ENCODE measurements at places on chromosomes 7 and 10.

- DNase-seq, result no peak
Measured at GRCh38 chr10:49595003-49595712, 15.0 kb upstream of the SLC18A3 start.

- no peak for DNase-seq
Measured at GRCh38 chr7:101156866-101157589, 2.8 kb downstream of the AP1S1 start.

DNA sequence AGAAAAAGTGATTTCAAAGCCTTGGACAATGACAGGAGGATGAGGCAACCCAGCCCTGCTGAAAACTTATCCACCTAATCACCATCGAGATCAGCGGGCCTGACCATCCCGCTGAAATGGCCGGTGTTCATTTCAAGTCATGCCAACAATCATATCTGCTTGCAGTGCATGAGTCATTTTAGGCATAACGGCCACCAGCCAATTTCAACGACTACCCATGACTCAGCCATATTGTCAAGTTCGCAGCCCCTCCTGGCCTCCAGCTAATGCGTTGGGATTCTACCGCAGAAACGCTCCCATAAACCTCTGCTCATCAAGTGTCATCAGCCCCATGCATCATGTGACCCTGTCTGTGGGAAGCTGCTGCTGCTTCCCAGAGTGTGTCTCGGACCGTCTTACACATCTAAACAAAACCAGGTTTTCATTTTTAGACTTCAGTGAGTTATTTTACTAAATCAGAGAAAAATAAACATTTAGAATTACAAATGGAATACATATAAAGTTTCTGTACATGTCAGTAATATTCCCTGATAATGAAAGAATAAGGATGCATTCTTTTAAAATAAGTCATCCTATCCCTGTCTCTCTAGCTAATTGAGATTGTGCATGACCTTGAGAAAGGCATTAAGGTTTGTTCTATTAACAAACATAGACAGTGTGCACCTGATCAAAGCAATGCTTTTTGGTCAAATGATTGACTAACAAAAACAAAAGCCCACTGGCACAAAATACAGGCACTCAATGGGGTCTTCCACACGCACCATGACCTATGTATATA, 188.9 kb downstream of the ADAM12 start:
- no peak for DNase-seq

GRCh38 chr10:12208460-12208859, 12.5 kb downstream of the CDC123 start:
- no peak for DNase-seq

DNA sequence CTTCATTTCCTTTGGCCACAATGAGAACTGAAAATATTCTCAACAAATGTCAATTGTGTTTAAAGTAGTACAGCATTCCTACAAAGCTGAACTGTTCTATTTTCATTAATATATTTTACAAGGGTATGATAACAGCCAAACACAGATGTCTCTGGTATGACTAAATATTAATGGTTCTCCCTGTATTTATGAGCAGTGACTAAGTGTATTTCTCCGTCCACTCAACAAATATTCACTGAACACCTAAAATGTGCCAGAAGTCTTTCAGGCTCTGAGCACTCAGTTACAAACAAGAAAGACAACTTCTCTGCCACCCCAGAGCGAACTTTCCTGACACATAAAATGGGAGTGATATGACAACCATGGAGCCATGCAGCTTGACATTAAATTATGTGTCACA, 135.6 kb downstream of the VPS41 start:
- DNase-seq, result no peak

- DNase-seq, result no peak
Measured at GRCh38 chr7:27606270-27607209, 56.1 kb downstream of the HIBADH start.

DNA sequence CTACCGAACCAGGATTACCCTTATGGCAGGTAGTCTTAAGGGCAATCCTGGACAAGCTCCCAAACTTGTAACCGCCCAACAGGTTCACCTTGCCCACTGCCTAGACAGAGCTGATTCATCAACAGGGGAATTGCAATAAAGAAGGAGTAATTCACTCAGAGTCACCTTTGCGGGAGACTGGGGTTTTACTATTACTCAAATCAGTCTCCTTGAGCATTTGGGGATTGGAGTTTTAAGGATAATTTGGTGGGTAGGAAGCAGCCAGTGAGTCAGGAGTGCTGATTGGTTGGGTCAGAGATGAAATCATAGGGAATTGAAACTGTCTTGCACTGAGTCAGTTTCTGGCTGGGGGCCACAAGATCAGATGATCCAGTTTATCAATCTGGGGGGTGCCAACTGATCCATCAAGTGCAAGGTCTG, 25.3 kb downstream of the HK1 start:
- no peak for DNase-seq

DNA sequence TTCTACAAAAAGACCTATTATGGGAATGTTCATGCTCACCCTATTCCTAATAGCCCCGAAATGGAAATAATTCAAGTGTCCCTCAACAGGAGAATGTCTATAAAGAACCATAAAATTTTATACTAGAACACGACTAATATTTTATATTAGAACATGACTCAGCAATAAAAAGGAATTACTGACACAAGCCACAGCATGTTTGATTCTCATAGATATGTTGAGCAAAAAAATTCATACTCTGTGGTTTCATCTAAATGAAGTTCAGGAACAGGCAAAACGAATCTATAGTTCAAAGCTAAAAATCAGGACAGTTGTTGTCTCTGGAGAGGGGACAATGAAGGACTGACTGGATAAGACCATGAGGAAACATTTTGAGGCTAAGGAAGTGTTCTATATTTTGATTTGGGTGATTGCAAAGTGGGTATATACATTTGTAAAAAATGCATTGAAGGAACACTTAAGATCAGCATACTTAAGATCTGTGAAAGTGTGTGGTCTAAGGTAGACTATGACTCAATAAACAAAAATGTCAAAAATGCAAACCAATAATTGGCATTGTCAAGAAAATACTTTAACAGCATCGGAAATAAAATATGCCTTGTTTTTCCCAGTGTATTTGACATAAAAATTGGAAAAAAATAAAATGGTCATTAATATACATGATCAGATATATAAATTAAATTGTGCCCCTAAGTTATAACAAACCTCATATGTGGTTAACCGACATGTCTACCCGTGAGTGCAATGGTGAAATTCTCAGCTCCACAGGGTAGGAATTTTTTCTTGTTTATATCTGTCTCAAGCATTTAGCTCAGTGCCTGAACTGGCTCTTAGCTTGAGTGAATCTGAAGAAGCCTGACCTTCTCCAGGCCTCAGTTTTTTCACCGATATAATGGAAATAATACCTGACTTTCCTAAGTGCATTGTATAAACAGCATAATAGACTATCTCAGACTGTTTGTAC, 124.9 kb upstream of the CTTNBP2 start:
- no peak for DNase-seq

DNA sequence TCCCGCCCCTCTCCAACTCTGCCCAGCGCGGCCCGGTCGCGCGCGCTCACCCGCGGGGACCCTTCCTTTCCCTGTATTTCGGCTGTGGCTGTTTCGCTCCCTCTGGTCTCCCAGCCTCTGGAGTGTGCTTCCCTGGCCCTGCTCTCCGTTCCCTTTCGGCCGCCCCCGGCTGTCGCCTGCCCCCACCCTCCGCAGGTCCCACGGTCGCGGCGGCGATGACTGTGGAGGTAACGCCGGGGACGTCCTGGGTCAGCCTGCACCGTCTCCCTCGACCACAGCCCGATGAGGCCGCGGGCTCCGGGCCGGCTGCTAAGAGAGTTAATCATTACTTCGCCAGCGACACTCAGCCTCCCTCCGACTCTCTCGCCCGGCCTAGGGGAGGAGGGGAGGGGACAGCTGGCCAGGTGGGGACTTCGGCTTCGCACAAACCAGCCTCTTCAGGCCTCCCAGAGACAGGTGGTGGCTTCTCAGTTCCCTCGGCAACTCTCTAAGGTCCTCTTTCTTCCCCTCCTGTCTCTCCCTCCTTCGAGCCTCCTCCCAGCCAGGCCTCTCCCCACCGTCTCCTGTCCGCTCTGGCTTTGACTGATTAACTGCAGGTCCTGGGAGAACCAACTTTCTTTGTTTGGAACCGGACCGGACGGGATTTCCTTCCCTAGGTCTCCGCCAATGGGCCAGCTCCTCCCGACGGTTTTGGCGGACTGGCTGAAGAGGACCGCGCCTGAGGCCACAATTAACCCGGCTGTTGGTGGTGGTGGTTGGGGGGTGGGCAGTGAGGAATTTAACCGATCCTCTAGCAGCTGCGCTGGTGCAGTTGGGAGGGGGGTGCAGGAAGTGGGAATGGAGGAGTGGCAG, 5.6 kb upstream of the PAX2 start:
- DNase-seq, result no peak

DNA sequence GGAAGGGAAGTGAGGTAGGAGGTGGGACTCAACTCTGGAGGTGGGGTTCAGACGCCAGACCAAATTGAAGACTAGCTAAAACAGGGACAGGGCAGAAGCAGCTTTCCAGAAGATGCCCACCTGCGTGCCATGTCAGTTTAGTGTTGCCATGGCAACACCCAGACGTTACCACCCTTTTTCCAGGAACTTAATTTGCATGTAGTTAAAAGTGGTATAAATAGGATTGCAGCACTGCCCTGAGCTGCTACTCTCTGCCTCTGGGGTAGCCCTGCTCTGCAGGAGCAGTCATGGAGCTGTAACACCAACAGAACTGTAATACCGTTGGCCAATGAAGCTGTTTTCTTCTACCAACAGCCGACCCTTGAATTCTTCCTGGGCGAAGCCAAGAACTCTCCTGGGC, 93.8 kb downstream of the PRKCQ start:
- no peak for DNase-seq

GRCh38 chr10:122113945-122114747, 125.2 kb downstream of the TACC2 start:
- DNase-seq, result no peak

- DNase-seq, result no peak
Measured at GRCh38 chr7:139452958-139453672, 30.4 kb downstream of the KLRG2 start.

GRCh38 chr7:108568801-108569380, 615 bp downstream of the THAP5 start:
- DNase-seq, result peak; percentile 3

DNA sequence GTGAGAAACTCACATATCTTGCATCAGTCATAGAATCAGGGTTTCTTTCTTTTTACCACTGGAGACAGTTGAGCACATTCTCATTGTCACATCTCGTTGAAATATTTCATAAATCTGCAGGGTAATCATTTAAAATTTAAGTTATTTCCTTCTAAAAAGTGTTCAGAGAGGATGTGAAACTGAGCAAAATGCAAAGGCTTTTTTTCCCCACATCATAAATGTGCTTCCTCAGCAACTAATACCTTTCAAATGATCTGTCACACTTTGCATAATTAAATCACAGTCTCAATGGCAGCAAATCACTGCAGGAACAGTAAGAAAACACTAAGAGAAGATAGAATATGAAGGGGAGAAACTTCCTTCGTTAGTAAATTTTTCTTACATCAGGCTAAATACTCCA, 187.5 kb downstream of the EVX1 start:
- DNase-seq, result no peak

DNA sequence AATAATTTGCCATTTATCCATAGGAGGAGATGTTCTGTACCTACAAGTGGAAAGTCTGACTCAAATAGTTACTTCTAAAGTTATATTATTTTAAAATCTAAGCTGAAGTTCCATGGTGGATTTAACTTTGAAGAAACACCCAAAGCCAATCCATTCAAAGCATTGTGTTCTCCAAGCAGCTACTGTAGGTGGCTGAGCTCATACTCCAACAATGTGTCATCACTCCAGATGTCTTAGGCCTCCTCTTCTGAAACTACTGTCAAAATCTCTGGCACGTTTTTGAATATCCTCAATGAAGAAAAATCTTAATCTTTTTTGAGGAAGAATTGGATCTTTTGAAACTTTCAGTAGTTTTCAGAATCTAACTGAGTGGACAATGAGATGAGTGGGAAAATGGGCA, 169.1 kb downstream of the PTEN start:
- DNase-seq, result no peak

GRCh38 chr10:6385665-6386064, 182.9 kb downstream of the PFKFB3 start:
- no peak for DNase-seq

GRCh38 chr10:87547734-87548311, 43.1 kb downstream of the MINPP1 start:
- DNase-seq, result no peak

DNA sequence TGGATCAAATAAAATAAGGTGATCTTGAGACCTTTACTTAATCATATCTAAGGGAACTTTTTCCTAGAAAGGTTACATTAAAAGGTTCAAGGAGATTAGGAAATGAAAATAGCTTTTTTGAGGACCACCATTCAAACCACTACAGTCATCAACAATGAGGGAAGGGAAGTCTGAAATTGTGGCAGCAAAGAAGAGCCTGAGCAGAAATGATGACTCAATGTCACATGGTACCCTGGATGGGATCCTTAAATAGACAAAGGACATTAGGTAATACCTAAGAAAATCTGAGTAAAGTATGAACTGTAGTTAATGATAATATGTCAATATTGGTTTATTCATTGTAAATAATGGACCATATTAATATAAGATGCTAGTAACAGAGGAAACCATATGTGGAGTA, 236.0 kb downstream of the SEMA3D start:
- DNase-seq, result no peak

DNA sequence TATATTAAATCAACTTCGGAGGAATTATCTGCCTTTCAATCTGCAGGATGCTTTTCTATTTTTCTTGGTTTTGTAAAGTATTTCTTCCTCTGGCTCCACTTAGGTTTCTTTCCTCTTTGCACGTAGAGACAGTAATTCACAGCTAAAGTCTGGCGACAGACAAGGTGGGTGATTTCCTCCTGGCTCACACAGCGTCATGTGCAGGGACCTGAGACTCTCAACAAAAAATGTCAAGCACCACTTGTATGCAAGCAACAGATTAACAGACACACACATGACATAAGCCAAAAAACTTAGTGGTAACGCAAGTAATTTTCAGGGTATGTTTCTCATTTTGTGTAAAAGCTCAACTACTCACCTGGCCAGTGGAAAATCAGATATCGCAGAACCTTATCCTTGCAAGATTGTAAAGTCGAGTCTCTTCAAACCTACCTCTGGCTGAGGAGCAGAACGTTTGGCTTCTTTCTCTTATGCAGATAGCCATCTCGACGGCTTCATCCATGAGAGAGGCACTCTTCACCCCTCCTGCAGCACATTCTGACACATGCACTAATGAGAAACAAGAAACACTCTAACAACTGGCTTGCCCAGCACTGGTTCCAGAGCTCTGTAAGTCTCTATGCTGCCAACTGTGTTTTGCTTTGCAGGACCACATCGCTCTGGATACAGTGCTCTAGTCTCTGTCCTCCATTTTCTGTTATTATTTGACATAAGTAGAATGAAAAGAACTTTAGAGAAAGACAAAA, 188.0 kb downstream of the CDCA7L start:
- no peak for DNase-seq

DNA sequence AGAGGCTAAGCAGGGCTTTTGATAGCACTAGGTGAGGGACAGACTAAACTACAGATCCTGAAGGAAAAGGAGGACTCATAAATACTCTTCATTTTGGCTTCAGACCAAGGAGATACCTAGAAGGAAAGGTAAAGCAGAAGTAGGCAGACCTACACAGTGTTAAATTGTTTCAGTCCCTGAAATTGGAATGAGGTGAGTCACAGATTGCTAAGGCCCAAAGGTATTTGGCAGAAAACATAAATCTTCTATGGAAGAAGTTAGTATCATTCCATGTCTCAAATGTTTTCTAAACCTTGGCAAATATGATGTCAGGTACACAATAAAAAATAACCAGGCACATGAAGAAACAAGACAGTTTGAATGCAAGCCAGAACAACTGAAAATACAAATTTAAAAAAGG, 30.0 kb downstream of the MTERF1 start:
- no peak for DNase-seq
